Erythroblast (primary cell): ENCODE measurements at places on chromosomes 4 and X.

DNA sequence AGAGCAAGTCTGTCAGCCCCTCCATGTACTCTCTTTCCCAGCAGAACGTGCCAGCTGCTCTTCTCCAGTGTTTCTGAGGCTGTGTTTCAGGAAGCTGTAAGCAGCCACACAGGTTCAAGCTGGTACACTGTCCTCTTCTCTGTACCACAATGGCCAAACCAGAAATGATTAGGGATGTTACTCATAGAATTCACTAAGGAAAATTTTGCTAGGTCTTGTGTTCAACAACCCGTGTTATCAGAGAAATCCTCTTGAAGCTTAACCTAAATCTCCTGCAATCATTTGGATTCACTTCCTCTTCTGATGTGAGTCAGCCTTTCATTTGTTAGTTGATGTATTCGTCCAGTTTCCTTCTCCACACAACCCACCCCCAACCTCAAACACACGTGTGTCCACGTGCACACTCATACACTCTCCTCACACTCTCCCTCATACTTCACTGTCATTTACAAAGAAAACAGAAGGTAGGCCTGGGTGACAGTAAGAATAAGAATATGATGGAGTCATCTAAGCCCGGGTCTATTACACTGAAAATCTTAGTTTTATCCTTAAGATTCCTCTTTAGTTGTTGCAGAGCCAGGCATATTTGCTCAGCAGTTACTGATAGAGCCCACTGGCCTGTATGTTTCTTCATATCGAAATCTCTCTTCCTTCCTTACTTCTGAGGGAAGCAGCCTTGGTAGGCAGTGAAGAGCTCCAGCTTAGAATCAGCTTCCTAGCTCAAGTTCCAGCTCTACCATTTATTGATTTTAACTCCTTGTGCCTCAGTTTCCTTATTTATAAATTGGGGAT, 63.4 kb downstream of the DCUN1D4 start:
- DNase-seq: no peak

DNA sequence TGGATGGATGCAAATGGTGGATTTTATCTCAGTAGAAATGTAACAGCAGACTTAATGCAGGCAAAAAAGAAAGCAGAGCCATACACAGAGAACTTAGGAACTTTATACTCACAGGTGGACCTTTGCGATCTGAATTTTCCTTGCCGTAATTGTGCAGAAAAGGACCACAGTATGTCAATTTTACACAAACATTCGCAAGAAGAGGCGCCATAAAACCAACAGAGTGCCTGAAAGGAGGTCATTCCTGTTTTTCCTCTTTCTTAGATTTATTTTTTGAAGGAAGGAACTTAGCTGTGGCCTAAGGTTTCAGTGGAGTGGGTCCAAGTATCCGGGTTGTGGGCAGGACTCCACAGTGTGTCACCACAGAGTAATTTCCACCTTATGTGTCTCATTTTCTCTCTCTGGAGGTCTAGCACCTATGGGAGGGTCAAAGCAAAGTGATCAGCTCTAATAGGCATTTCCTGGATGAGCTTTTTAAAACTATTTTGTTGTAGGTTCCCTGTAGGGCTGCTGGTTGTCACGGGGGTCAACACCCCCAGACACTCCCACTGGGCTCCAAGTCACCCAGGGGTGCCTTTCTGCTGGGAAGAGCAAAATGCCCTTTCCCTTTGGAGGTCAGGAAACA, 24.7 kb upstream of the PBDC1 start:
- peak; percentile 18 for DNase-seq

DNA sequence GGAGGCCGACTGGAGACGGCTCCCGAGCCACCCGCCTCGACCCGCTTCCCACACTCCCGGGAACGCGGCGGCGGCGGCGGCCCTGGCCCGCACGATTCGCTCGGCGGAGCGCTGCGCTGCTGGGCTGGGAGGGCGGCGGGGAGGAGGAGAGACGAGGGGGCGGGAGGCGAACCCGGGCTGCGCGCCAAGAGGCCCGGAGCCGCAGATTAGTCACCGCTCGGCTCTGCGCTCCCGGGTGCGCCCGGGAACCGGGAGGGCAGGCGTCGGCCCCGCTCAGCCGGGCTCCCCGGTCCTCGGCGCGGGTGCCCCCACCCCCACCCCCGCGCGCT, 11.2 kb upstream of the BCOR start:
- DNase-seq: peak; percentile 87

DNA sequence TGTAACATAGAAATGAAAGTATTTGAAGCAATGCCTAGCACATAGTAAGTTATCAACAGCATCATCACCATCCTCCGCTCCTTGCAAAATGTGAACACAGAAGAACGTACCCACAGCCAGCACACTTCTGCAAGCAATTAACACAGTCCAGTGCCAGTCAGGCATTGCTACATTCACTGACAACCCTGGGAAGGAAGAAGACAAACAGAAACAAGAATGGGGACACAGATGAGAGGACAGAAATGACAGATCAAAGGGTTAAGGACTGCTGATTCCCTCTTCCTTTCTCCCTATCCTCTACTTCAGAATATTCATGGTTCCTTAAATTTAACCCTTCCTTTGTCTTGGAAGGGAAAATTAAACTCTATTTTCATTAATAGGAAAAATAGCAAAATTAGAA, 53.1 kb downstream of the CHM start:
- no peak for DNase-seq

GRCh38 chr4:14701896-14702295, 300.4 kb upstream of the CPEB2 start:
- no peak for DNase-seq

- DNase-seq: no peak
Observed at GRCh38 chr4:38456096-38456495, 207.9 kb upstream of the KLF3 start.

GRCh38 chr4:154010371-154010770, 221.5 kb upstream of the SFRP2 start:
- no peak for DNase-seq

- no peak for DNase-seq
Observed at GRCh38 chr4:44806071-44806470, 79.7 kb upstream of the GNPDA2 start.

GRCh38 chrX:150857453-150857852, 41.0 kb downstream of the CD99L2 start:
- no peak for DNase-seq

DNA sequence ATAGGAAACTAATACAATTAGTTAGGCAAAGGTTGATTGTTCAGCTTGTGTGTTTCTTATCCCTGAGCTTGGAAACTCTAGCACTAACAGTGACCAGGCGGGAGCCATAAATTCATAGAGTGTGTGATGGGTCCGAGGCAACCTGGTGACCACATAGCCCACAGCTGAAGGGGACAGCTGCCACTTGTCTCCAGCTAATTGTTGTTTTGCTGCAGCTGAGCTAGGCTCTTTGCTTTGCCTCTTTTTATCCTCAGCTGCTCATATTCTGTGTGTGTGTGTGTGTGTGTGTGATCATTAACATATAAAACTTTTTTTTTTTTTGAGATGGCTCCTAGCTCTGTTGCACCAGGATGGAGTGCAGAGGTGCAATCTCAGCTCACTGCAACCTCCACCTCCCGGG, 53.2 kb downstream of the DOCK11 start:
- no peak for DNase-seq

DNA sequence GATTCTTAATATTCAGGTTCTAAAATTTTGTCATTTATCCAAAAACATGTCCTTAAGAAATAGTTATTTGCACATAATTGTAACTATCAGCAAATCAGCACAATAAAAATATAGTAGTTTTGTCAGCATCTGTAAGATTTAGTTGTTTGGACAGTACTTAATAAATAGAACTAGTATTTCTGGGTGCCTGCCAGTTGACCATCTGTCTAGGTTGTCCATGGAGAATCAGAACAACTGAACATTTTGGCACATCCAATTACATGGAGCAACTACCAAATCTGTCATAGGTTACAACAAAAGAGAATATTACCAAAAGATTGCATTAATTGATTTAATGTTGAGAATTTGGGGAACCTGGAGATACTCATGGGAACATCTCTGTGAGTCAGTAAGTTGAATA, 305.5 kb upstream of the TACR3 start:
- DNase-seq: no peak

DNA sequence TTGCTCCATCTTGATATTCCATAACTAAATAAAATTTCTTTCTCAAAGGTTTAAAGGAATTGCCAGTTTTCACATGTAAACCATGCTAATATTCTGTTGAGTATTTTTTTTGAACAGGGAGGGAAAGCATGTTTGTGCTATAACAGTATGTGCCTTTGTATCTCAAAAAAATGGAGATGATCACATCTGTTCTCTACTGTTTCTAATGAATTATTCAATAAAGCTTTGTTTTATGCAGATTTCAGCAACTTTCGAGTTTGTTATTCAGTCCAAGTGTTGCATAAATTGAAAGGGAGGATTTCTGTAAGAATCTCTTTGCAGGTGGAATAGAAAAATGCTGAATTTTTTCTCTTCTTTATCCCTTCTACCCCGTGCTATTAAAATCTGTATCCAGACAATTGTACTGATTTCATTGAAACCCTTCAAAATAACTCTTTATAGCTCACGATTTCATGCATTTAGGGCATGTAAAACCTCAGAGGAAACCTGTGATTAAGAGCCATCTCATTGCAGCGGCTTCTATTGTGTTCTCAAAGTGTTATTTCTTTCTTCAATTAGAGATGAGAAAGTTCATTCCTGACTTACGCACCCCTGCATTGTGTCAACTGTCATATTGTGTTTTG, 42.1 kb downstream of the NEIL3 start:
- no peak for DNase-seq

DNA sequence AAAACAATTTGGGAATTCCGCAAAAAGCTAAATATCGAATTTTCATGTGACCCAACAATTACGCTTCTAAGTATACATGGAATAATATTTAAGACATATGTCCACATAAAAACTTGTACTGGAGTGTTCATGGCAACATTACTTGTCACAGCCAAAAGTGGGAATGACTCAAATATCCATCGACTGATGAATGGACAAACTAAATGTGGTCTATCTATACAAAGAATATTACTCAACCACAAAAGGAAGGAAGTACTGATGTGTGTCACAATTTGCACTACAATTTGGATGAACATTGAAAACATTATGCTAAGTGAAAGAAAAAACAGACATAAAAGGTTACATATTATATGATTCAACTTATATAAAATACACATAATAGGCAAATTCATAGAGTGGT, 71.9 kb downstream of the AFF2 start:
- no peak for DNase-seq

DNA sequence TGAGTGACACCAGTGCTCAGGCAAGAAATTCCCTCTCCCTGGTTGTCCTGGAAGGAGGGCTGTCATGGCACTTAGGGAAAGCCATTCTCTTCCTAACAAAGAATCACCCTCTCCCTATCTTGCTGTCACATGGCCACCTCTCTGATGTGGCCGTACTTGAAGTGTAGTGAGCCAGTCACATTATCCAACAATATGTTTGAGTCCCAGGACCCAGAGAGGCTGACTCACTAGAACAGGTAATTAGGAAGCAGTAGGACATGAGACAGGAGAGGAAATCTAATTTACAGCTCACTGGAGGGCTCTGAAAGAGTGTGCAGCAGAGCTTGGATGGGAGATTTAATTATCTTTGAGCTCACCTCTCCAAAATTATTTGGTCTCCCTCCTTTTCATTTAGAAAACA, 299.1 kb downstream of the ARHGAP24 start:
- no peak for DNase-seq

- DNase-seq: no peak
Observed at GRCh38 chrX:137195991-137196390, 162.2 kb upstream of the GPR101 start.

DNA sequence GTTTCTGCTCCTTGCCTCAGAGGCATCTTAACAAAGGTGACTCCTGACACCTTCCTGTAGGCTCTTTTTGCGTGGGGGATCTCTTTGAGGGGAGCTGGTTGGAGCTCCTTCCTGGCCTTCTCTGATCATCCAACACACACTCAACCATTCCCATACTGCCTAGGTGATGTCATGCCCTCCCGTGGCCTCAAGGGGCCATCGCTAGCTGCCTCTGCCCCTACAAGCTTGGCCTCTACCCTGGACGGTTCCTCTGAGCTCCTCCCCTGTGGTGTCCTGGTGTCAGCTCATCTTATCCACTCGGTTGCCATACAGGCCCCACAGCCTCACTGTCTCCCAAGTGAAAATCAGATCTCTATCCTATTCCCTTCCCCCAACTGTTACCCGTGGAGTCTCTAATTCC, 13.7 kb upstream of the ZNF185 start:
- no peak for DNase-seq

GRCh38 chr4:119238068-119238722, 25.7 kb downstream of the USP53 start:
- DNase-seq: no peak

- DNase-seq: no peak
Observed at GRCh38 chr4:185019456-185020292, 1.4 kb downstream of the HELT start.

- DNase-seq: no peak
Observed at GRCh38 chr4:1834047-1834775, 21.7 kb downstream of the LETM1 start.

- no peak for DNase-seq
Observed at GRCh38 chrX:1138476-1139184, 73.8 kb downstream of the CRLF2 start.

DNA sequence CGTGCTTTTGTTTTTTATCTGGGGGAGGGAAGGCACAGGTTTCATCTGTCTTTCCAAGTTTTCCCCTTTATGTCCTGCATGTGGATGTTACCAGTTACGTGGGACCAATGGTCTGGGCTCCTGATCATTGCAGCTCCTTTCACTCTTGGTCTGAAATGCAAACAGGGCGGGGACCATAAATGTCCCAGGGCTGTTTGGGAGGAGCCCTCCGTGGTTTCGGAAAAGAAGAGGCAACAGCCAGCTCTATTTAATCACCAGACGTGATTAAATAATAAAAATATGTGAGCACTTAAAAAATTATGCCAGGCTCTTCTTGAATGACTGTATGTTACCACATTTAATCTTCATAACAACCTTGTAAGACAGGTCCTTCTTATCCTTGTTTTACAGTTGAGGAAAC, 30.8 kb upstream of the C1GALT1C1 start:
- no peak for DNase-seq

DNA sequence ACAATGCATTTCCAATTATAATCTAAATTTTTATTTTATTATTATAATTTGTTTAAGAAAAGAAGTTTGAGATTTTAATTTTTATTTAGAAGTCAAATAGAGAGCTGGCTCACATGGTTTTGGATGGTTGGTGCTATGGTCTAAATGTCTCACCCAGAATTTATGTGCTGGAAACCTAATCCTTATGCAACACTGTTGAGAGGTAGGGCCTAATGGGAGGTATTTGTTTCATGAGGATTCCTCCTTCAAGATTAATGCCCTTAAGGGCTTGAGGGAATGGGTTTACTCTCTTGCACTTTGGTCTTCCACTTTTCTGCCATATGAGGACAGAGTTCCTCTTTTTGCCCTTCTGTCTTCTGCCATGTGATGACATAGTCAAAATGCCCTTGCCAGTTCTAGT, 960.5 kb upstream of the IGFBP7 start:
- no peak for DNase-seq

GRCh38 chrX:110410603-110411002, 52.0 kb downstream of the RTL9 start:
- DNase-seq: peak; percentile 52

- DNase-seq: no peak
Observed at GRCh38 chr4:5783486-5783885, 72.5 kb downstream of the EVC start.

- DNase-seq: no peak
Observed at GRCh38 chr4:148539387-148539786, 97.2 kb upstream of the NR3C2 start.
